SJSA1 (cell line): ENCODE measurements at places on chromosomes 12 and 14.

- DNase-seq = no peak
Measured at GRCh38 chr12:53197011-53197640, 9.9 kb downstream of the ITGB7 start.

DNA sequence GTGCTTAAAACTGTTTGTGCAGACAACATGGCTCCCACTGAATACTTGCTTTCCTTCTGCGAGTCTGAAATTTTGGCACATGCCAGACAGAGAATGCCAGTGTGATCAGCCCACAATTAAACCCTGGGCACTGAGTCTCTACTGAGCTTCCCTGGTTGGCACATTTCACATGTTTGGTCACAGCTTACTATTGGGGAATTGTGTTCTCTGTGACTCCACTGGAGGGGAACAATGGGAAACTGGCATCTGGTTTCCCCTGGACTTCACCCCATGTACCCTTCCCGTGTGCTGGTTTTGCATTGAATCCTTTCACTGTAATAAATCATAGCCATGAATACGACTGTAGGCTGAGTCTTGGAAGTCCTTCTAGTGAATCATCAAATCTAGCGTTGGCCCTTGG, 64.9 kb downstream of the EFCAB11 start:
- DNase-seq = no peak

DNA sequence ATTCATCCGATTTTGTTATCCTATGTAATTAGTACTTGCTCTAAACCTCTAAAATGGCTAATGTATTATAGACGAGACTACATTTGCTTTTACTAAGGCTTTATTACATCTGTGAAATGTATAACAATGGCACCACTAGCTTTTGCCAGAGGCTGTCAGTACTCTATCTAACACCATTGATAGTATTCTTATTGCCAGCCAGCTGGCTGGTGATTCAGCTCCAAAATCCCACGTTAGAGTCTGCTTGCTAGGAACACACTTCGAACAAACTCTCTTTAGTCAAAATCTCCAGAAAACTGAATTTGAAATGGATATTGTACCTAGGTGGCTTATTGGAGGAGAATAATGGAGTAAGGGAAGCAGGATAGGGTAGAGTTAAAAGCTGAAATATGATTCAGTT, 839.2 kb downstream of the SLC6A15 start:
- no peak for DNase-seq

- DNase-seq = no peak
Measured at GRCh38 chr14:53888535-53889386, 67.9 kb downstream of the BMP4 start.

GRCh38 chr12:1515428-1515827, 79.0 kb downstream of the FBXL14 start:
- no peak for DNase-seq

DNA sequence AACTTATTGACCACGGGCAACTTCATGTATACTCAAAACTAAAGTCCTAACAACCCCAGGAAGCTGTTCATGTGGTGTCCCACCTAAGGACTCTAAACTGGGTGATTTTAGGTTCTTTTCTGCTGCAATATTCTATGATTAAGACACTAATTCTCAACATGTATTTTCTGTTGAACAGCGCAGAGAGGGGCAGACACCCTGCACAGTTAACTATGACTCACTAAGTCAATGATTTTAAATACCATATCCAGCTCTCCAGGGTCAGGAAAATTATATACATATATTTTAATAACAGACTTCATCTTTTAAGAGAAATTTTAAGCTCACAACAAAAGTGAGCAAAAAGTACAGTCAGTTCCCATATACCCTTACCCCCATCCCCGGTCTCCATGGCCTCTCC, 85.0 kb downstream of the FOXN3 start:
- DNase-seq = no peak

DNA sequence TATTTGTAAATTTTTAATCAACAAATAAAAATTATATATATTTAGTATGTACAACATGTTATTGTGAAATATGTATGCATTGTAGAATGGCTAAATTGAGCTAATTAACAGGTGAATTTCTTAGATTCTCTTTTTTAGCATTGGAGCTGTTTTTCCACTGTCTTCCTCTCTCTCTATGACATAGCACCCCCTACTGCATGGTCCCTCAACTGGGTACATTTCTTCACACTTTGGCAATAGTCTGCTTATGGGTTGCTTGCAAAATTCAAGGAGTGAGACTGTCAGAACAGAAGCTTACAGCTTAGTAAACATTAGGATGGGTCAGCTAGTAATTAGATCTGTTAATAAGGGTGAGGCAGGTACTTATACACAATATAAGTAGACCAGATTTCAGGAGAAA, 658.5 kb upstream of the MGAT4C start:
- no peak for DNase-seq

DNA sequence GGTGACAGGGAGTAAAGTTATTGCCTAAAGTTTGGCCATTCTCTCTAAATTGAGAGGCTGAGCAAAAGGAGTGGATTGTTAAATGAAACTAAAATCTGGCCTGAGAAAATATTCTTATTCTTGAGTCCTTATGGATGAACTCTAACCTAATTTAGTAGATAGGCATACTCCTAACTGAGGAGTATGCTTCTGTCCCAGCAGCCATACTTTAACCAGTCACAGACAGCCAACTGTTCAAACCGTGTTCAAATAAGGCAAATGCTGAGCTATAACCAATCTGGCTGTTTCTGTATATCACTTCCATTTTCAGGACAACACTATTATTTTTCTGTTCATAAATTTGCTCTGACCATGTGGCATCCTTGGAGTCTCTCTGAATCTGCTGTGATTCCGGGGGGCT, 75.9 kb upstream of the RERGL start:
- DNase-seq = no peak

DNA sequence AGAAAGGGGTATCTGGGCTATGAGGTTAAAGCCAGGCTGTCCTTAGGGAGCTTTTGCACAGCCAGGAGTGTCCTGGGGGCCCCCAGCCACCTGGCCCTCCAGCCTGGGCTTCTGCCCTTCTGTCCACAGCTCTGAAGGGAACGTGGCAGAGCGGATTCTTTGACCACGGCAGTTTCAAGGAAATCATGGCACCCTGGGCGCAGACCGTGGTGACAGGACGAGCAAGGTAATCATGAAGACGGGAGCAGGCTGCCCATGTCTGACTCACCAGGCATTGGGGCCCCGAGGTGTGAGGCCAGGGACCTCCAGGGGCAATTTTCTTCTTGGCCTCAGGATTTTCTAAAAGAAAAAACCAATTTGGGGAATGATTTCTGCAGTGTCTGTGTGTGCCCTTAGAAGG, 53.1 kb downstream of the FOXN4 start:
- no peak for DNase-seq
